ENCODE measurements at places on chromosomes 6 and 20.

DNA sequence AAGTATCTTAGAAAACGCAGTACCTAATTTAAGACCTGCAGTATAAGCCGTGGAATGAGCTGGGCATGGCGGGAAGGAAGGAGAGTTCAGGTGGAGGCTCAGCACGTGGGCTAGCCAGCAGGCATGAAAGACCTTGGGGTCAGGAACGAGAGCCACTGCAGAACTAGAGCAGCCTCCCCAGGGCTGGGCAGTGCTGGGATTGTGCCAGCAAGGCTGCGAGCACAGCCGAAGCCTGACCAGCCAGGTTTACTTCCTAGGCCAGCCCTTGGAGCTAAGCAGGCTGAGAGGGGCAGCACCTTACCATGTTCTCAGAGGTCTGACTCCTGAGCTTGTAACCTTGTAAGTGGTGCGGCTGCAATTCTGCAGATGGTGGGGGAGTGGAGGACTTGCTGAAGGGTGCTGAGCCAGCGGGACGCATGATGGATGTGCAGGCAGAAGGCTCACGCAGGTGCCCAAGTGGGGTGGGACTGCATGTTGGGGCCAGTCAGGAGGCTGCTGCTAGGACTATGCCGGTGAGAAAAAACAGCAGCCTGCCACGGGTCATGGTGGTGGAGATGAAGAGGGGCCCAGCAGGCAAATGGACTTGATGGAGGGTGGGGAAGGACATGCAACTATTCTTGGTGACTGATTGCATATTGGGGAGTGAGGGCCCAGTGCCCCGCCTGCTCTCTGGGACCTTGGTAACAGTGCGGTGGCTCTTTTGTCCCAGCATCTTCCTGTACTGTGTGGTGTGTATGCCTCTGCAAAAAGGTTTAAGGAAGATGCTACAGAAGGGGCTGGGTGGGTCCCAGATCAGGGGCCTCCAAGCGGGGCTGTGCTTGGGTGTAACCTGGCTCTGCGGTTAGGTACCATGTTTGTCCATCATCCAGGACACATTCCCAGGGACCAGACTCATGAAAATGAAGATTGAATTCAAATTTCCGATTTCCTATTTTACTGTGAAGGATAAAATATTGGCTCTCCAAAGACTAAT, 37.6 kb upstream of the IRF4 start:
- no peak for DNase-seq

DNA sequence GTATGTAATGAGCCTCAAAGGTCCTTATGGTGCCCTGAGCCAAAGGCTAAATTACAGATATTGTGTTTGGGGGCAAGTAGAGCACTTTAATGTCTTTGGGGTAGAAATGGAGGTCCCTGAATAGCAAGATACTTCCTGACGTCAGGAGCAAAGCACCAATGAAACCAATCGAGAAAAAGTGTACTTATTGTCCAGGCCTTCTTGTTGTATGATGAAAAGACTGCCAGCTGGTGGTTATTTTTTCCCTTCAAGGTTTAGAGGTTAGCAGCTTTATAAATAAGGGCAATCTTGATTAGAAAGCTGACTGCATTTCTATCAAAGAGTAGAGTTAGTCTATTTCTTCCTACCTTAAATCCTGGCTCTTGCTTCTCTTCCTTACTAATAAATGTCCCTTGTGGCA, 76.1 kb upstream of the HSF2 start:
- DNase-seq, result no peak

DNA sequence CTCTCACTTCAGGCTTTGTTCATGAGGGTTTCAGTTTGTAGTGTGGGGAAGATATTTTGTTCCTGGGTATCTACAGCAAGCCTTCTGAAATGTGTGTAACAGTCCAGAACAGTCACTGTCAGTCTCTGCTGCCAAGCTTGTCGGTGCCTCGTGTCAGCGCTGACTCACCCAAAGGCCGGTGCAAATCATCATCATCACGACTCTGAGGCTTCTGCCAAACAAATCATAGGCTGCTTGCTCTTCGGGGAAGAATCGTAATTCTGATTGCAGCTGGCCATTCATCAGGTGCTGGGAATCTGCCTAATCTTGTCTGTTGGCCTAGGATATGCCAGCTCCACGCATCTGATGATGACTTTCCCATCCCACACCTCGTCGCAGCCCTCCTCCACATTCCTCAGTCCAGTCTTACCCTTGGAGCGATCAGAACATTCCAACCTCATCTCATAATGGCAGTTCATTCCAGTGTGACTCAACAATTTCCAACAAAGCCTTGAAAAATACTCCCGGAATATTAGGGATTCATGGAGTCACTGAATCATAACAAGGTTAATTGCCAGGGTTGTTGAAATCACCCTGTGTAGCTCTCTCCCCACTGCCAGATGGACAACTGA, 40.9 kb downstream of the ALDH8A1 start:
- DNase-seq, result peak; percentile 99

GRCh38 chr6:130766239-130767144, 60.7 kb upstream of the SMLR1 start:
- no peak for DNase-seq

DNA sequence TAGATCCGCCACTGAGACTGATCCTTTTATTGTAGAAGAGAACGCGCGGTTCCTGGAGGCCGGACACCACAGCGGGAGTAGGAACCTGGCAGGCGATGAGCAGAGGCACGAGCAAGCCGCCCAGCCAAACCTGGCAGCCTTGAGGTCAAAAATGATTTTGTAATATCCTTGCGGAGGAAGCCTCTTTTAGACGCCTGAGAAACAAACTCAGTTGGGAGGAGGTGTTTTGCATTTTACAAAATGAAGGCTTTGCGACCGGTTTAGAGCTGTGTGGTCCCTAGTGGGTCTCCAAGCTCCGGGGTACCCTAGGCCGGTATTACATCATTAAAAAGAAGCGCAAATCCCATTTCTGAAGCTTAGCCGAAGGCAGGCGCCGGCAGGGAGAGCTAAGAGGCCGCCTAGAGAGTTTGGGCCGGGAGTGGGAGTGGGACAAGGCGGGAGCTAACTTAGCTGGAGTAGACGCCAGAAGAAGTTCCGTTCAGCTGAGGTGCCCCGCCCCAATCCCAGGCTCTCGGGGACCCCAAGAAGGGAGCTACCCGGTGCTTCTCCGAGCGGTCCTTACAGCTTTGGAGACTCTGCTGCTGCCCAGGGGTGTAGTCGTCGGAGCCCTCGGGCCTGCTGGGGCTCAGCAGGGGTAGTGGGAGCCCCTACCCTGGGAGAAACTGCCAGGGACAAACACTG, 1.9 kb upstream of the TBX18 start:
- no peak for DNase-seq

DNA sequence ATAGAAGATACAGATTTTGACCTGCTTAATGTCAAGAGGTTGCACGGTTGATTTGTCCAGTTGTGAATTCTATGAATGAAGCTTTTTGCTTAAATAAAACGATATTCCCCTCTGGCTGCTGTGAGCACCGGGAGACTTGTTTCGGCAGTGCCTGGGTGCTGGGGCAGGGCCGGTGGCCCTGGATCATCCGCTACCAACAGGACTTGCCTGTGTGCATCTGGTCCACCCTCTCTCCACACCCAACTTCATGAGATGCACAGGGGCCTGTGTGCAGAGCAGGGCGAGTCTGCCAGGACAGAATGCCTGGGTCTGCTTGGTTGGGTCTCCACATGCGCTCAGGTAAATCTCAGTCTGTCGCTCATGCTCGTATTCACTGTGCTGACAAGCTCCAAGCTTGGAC, 65.5 kb downstream of the TSHZ2 start:
- DNase-seq, result no peak

- peak; percentile 48 for DNase-seq
These were observed 4.5 kb upstream of the EBF4 start for GRCh38 chr20:2688041-2688591.

DNA sequence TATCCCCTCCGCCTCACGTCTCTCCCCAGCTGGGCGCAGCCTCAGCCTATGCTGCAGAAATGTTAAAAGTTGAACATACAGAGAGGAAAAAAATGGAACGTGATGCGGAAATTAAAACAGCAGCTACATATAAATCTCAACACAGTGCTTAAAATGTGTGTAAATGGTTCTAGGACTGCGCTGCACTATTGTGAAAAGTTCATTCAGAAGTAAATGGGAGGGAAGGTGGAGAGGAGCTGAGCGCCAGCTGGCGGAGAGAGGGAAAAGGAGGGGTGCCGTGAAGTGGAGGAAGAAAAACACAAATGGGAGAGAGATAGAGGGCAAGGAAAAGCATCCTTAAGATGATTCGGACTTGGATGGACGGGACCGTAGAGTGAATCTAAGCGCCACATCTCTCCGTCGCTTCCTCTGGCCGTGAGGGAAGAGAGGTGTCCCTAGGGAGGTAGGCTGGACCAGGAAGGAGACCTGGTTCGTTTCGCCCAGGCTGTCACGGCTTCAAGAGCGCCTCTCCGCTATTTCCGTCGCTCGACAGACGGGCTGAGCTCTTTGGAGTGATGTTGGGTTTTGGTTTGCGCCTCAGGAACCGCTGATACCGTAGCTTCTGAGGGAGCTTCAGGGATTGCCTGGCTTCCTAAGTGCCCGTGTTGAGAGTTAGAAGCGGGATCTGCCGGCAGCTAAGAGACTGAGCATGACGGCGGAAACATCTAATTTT, 113.7 kb downstream of the TRIM27 start:
- DNase-seq, result no peak

DNA sequence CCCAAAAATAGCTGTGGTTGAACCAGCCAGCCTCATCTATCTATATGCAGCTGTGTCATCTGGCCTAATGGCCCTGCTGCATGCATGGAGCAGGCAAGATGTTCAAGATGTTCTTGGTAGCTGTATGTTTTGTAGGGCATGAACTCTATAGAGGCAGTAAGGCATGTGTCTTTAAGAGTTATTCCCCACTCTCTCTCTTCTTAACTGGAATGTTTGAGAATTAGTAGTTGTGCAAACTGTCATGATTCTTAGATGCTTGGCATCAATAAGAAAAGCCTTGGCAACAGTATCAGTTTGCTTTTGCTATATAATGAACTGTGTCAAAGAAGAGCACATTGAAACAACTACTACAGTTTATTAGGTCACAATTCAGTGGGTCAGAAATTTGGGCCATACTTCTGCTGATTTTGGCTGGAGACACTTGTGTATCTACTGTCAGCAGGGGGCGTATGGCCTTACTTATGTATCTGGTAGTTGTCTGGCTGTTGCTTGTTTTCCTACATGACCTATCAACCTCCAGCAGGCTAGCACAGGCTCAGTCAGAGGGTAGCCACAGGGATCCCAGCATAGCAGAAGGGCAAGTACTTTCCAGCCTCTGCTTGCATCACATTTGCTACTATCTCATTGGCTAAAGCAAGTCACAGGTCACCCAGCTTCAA, 56.1 kb upstream of the LAMP5 start:
- DNase-seq, result peak; percentile 19

DNA sequence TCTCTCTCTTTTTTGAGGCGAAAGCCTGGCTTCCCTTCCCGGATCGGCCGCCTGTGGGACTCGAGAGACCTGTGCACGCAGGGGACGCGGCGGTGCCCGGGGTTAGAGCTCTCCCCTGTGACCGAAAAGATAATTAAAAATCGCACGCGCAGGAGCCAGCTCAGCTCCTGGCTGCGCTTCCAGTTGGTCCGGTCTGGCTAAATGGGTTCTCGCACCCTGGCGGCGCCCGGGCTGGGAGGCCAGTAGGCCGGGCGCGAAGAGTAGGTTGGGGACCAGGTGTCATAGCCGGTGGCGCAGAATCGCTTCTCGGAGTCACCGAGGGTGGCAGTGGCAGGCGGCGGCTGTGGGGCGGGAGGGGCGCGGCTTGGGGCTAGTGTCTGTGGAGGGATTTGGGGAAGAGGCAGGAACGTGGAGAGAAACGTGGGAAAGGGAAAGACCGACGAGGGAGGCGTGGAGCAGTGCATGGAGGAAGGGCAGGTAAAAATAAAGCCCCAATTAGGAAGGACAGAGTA, 41.9 kb upstream of the SUPT3H start:
- peak; percentile 63 for DNase-seq

DNA sequence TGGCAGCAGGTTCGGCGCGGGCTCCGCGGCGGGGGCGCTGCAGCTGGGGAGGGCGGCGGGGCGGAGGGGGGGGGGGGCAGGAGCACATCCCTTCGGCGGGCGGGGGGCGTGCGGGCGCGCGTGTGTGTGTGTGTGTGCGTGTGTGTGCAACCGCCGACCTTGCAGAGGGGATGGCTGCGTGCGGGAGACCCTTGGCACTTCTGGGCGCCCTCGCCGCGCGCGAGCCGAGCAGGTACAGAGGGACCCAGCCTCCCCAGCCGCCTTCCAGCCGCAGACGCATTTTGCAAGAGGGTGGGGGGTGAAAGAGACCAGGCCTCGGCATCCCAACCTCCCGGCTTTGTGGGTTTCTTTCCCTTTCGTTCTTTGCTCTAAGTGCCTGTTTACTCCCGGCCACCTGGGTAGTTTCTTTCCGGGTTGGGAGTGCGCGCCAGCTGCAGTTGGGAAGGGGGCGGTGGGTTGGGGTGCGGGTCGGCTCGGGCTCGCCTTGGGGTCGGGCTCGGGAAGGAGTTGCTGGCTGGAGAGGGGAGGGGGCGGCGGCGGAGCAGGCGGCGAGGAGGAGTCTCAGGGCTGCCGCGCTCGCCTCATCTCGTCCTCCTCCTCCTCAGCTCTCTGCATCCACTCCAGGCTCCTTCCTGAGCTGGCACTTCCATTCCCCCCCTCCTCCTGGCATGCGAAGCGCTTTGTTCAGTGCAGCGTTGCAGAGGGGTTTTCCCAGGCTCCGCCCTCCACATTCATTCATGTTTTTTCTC, 620 bp downstream of the HIVEP1 start:
- peak; percentile 90 for DNase-seq

- no peak for DNase-seq
These were observed 5.9 kb downstream of the CCND3 start for GRCh38 chr6:41935685-41936072.

DNA sequence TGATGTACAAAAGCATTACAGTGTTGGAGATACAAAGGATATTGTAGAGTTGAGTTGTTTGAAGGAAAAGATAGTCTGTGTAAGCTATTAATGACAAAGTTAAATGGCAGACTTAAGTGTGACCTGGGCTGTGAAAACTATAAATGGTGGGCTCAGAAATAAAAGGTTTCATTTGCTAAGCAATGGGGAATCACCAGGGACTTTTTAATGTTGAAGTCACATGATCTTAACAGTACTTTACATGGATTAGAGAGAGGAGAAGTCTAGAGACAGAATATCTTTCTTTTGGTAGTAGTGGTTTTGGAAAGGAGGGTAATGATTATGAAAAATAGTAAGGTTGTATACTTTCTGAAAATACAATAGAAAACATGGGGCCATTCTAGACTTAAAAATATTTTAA, 67.1 kb downstream of the SCAF8 start:
- no peak for DNase-seq

DNA sequence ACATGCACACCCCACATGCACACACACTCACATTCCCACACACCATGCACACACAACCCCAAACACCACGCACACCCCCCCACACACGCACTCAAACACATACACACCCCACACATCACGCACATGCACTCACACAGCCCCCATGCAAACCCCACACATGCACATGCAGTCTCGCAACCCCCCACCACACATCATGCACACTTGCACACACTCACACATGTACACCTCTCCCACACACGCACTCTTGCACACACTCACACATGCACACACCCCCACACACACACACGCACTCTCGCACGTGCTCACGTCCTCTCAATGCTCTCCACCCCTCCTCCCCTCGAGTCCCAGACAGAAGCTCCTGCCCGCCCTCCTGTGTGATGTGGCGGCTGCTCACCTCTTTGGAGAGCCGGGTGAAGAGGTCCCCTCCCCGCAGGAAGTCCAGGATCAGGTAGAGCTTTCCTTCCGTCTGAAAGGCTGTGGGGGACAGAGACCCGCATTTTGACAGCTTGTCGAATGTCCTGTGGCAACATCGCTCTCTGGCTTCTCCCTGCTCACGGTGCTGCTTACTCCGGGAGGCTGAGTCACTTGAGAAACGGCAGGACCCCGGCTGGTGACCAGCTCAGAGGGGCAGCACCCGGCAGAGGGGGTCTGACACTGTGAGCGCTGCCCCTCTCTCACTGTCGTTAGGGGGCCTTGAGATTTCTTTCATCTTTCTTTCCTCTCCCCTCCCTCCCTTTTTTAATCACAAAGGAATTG, 78.5 kb downstream of the RAMACL start:
- DNase-seq, result no peak

All from fibroblast of skin of right biceps (primary cell).